ENCODE measurements at places on chromosomes 4 and X.

GRCh38 chrX:152632445-152633097 lies 5.1 kb upstream of the GABRQ start:
- no peak for DNase-seq

DNA sequence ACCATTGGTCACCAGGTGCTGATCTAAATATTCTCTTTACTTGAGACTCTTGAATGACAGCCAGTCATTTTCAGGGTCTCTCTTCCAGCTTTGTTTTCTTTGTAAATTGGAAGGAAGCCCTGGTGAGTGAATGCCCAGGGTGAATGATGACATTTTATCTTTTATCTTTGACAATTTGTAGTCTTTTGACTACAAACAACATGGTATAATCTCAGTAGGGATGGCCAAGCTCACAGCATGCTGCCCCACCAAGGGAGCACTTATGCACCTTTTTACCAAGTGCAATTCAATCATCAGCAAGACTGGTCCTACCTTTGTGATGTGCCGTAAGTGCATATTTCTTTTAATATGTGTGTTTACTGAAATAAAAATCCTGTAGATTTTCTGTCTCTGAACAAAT lies 5.7 kb downstream of the AFM start:
- no peak for DNase-seq

GRCh38 chrX:7654316-7654715 lies 188.7 kb upstream of the VCX start:
- DNase-seq, result no peak

GRCh38 chr4:61520681-61521160 lies 320.6 kb downstream of the ADGRL3 start:
- DNase-seq, result no peak

DNA sequence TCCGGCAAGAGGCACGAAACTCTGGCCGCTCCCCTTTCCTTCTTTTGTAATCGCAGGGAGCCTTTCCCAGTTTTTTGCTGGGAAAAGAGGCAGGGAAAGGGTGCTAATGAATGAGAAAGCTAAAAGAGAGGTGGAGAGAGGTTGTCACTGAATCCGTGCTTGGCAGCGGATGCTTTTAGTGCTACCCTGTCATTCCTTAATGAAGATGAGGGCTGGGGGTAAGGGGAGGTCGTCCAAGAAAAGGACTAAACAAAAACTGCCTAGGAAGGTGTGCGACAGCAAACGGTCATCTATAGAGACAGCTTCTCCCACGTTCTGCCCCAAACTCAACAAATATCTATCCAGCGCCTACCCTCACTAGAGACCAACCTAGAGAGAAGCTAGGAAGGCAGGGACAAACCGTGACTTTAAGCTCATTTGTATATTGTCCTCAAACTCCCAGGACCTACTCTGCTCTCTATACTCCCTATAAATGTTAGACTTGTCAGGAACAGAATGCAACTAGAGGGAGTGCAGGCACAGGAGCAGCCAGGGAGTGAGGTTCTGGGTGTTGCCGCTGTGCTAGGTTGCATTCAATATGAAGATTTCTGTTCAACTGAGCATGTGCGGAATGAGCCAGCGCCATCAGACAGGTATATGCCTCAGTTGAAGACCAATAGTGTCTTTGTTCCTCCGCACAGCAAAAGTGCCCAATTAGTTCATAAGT lies 777 bp upstream of the CASK start:
- peak; percentile 20 for DNase-seq

DNA sequence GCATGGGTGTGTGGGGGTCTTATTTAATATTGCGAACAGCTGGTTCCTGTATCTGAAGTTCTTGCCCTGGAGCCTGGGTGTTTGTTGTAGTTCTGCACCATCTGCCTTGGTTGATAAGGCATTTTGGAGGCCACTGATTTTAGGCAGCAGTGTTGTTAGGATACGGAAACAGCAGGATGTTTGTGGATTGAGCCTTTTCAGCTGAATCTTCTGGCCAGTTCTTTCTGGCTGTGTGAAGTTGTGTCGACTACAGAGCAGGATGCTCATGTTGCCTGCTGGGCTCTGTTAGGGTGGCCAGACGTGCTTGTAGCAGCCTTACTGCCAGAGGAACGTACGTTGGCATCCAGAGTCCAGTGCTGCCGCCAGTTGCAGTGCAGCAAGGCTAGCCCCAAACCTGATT lies 134.2 kb downstream of the PTTG2 start:
- no peak for DNase-seq

DNA sequence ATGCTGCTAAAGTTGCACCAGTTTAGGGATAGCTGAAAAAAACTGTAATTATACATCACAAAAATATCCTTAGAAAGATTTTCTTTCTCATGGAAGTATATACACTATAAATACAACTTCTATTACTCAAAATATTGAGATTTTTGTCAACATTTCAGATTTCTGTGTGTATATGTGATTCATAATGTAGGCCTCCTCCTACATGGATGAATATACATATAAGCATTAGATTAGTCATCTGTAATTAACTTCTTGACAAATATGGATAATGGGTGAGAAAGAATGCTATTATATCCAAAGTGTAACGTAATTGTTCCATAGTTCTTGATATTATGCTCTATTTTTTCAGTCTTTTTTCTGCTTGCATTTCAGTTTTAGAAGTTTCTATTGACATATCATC lies 124.9 kb downstream of the CBLL2 start:
- DNase-seq, result no peak

DNA sequence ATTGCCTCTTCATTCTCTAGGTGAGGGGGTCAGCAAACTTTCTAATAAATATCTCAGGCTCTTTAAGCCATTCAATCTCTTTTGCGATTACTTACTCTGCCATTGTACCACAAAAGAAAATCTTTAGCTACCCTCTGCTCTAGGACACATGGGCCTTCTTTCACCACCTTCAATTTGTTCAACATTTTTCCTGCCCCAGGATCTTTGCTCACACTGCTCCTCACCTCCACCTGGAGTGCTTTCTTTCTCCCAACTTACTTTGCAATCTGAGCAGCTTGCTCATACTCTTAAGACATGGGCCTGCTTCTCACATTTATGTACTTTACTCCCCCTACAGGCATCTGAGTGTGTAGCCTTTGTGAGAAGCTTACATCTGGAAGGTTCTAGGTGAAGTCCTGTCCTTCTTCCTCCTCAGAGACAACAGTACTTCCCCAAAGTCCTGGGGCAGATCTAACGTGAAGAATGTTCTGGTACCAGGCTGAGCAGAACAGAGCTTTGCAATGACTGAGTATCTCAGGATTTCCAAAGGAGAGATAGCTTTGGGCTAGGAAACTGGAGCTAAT lies 55.0 kb upstream of the PRDM5 start:
- peak; percentile 4 for DNase-seq

DNA sequence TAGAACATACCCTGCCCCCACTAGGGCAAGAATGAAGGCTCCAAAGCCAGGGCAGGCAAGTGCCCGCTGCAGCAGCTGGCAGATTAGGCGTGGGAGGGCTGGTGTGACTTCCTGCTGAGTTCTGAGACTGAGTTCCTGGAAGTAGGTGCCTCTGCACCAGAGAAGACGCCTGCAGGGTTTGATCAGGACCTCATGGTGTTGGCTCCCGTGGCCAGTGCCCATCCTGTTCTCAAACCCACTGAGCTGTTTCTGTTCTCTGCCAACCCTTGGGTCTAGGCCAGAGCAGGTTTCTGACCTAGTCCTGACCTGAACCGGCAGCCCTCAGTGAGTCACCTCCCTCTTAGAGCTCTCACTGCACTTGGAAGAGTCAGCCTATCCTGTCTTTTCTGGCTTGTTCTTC lies 220.7 kb downstream of the HS6ST2 start:
- DNase-seq, result no peak

GRCh38 chr4:48727666-48728459 lies 52.2 kb downstream of the FRYL start:
- DNase-seq, result no peak

- DNase-seq, result no peak
Measured at GRCh38 chr4:1211891-1212545, 36.9 kb downstream of the CTBP1 start.

GRCh38 chrX:137234651-137235402 lies 201.0 kb upstream of the GPR101 start:
- no peak for DNase-seq

- DNase-seq, result peak; percentile 3
Measured at GRCh38 chr4:13539619-13540445, 4.5 kb downstream of the NKX3-2 start.

- no peak for DNase-seq
Measured at GRCh38 chrX:19743386-19743785, 144.0 kb downstream of the SH3KBP1 start.

DNA sequence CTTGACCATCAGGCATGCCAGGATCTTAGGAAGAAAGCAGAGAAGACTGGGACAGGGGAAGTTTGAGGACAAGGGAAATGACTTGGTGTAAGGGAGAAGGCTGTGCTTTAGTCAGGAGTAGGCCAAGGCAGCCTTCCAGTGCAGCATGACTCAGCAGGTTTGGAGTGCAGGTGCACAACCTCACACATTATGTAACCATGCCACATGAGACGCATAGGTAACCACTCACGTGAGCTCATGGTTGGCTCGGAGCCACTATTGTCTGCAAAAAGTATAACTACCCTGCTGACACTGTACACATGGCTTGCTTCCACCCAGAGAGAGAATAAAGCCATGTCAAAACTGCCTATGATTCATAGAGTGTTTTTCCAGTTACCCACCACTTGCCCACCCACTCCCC lies 715.9 kb downstream of the SMARCA1 start:
- DNase-seq, result no peak

- DNase-seq, result peak; percentile 60
Measured at GRCh38 chr4:681736-682451, 7.1 kb downstream of the SLC49A3 start.

DNA sequence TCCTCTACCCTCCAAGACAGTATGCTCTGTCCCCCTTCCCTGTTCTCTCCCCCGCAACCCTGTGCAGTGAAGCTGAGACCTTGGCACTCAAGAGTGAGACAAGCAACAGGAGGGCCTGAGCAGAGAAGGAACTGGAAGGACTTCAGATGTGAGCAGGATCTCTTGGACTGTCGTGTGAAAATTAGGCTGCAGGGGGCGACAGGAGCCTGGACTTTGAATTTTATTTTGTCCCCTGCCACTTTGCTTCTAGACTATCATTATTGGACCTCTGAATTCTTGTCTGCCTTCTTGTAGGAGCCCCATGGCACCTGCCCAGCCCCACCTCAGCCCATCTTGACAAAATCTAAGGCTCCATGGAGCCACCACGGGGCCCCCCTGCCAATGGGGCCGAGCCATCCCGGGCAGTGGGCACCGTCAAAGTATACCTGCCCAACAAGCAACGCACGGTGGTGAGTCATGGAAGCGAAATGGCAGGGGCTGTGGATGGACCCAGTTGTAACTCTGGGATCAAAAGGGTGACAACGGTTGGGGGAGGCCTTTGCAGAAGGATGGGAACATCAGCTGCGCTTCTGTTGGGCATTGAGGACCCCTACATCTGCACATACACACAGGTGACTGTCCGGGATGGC lies 1.7 kb downstream of the ARAF start:
- no peak for DNase-seq

DNA sequence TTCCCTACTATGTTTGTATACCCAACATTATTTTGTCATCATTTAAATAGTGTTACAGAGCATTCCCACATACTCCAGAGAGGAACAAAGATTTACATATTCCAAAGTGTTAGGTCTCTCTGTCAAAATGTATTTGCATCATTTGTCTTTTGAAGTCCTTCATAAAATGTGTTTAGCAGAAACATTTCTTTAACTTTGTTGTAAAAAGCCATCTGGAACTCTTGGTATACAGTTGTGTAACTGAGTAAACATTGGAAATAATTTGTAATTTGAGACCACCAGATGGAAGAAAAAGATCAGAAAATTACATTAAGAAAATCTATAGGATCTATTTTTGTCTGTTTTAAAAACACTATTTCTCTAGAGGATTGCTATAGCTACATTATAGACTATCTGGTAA lies 56.6 kb upstream of the ALB start:
- no peak for DNase-seq

- DNase-seq, result peak; percentile 24
Measured at GRCh38 chr4:57190601-57191481, 80.7 kb upstream of the IGFBP7 start.

DNA sequence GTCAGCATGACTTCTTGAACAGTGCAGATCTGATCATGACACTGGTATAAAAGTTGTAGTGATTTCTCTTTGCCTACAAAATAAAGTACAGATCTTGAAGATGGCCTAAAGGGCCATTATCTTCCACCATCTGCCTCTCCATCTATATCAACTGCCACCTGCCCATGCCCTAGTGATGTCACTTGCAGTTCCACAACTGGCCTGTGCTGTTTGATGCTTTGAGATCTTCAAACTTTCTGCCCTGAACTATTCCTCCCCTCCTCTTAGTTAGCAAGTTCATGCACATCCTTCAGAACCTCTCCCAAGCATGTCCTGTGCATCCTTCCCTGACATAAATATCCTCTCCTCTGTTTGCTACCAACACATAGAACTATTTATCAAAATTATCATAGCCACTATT lies 217.0 kb downstream of the SOWAHB start:
- no peak for DNase-seq

DNA sequence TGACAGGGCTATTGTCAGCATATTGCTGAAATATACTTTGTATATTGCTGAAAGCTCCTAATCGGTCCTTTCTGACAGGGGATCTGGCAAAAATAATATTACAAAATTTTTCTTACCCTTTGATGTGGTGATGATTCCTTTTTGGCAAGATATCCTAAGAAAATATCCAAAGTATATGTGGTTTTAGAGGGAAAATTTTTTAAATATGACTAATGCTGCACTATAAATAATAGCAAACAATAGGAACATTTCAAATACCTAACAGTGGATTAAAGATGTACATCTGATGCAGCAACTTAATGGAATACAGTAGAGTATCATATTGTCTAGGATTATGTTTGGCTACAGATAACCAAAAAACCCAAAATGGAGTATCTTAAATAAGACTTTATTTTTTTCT lies 49.6 kb downstream of the RRAGB start:
- DNase-seq, result no peak

DNA sequence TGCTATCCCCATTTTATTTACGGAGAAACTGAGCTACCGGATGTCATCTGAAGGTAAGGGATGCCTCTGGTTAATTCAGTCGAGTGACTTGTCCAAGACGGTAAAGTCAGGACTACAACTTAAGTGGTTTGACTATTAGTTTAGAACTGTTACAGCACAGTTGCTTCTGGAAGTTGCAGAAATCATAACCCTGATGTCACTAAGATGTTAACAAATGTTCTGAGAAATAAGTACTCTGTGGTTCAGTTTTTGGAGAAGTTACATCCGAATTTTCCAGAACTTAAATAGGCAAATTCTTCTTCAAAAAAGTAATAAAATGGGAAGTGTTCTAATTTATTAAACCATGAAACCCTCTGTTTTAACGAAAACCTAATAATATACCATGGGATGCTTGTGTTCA lies 3.1 kb downstream of the PPA2 start:
- no peak for DNase-seq

Measured in germinal center (tissue), 1 donor.